ENCODE measurements at places on chromosomes 2 and 18.
A peak's percentile ranks its signal among the peaks of the same experiment; 100 is the strongest.

DNA sequence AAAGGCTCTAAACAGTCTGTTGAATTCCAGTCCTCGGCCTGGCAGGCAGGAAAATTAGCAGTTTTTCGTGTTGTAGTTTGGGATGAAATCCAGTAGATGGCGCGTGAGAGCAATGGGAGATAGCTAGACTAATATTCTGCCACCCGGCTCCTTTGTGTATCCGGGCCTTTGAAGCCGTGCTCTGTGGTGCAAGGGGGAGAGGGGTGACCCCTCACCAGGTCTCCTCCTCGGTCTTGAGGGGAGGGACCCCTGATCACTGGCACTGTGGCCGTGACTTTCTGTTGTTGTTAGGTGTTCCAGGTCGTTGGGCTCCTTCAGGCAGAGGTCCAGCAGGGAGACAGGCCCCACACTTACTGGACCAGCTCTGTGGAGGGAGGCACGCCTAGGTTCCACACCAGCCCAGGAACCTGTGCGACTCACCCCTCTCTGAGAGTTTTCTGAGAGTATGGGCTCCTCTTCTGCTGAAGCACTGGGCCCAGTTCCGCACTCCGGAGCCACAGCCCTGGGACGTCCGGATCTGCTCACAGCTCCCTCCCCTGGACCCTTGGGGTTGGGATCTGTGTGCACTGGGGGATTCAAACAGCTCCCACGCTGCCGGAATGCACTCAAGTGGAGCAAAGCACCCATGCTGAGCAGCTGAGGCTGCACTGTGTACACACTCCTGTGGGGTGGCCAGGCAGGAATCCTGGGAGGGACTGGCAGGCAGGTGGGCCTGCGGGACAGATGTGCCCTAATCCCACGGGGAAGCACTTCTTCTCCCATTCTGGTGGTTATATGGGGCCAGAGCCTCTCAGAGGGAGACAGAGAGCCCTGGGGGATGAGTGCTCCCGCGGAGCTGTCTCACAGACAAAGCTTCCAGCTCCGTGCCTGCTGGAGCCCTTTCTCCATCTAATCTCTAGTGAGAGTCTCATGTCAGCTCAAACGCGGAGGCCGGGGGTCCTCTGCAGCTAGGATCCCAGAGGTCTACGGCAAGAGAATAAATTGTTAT lies 8.8 kb downstream of the GKN2 start:
- DNase-seq = peak; percentile 76

- DNase-seq = no peak
These were observed 127.8 kb downstream of the CCBE1 start for GRCh38 chr18:59569390-59569791.

GRCh38 chr2:45093181-45093580 lies 83.9 kb upstream of the SIX2 start:
- no peak for DNase-seq

DNA sequence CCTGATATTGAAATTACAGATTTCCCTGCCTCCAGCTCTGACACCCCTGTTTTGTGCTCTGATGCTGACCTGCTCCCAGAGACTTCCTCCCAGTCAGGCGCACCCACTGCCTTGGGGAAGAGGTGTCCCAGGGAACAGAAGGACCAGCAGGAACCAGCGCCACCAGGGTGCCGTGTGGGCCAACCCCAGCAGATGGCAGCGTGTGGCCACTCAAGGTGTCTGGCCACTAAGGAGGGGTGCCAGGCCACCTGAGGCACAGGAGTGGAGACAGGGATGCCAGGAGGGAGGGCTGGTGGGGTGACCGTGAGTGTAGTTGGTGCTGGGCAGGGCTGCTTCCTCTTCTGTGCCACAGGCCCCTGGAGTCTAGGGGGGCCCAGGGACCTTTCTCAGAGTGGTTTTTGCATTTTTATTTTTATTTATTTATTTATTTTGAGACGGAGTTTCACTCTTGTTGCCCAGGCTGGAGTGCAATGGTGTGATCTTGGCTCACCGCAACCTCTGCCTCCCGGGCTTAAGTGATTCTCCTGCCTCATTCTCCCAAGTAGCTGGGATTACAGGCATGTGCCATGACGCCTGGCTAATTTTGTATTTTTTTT lies 56.0 kb downstream of the TEX44 start:
- peak; percentile 67 for DNase-seq

GRCh38 chr2:129768036-129768386 lies 211.5 kb upstream of the RAB6C start:
- DNase-seq = no peak

DNA sequence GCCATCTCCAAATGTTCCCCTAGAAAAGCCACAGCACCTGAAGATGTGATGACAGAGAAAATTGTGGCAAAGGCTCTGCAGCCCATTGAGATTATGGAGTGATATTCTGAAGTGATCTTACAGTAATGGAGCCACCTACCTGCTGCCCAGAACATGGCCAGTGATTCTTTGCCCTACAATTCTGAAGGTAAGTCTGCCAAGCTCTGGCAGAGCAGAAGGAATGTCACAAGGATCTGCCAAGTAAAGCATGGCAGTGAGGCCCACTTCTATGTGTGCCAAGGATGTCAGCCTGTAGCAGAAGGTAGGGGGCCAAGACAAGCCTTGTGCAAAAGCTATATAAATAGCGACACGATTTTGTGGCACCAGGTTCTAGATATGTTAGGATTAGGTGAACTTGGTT lies 155.1 kb downstream of the RND3 start:
- peak; percentile 34 for DNase-seq

DNA sequence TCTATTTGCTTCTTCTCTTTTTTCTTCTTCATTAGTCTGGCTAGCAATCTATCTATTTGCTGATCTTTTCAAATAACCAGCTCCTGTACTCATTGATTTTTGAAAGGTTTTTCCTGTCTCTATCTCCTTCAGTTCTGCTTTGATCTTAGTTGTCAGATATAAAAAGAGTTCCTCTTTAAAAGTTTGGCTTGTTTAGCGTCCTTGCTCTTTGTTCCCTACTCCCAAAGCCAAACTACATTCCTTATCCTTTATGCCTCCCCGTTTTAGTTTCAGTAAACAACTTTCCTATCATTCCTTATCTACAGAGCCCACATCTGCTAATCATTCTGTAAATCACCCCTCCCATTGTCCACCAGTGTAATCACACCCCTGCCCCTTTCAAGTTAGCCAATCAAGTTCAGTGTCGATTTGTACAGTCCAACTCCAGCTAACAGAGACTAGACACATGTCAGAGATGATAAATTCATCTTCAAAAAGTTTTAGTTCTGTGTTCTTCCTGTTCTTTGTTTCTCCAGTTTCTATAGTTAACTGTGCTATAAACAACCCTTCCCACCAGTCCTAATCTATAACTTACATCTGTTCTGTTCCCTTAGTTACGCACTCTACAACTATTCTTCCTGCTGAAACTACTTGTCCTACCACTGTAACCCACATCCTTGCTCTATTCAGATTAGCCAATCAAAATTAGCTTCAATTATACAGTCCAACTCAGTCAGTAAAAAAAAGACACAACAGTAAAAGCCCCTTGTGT lies 44.4 kb downstream of the TFPI start:
- no peak for DNase-seq

GRCh38 chr18:39350945-39351344 lies 1785.3 kb upstream of the CELF4 start:
- DNase-seq = no peak

DNA sequence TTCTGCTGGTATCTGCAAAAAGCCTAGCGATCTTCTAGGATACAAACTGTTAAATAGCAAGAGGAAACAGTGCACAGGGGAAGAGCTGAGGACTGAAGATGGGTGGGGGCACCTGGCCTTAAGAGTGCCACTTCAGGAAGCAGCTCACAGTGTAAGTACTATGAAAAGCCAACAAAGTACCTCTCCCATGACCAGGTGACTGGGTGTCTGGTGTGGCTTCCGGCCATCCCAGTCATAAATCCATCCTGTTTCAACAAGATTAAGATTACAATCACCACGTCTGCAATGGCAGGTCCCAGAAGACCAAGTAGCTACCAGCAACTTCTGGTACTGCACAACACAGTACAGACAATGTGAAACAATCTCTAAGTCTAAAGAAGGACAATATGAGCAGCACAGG lies 15.9 kb downstream of the ERFE start:
- DNase-seq = no peak

DNA sequence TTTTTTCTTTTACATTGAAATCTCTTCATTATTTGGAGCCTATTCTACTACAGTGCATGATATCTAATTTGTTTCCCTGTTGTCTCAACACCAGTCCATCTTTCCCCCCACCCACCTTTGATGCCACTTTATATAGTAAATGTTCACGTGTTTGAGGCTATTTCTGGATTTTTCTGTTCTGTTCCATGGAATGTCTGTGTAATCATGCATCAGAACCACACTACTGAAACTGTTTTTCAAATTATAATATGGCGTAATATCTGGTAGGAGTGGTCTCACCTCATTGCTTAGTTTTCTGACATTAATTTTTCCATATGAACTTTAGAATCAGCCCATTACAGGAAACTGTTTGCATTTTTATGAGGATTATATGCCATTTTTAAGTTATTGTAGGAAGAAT lies 19.1 kb upstream of the NARS1 start:
- no peak for DNase-seq

GRCh38 chr2:88247531-88247930 lies 77.4 kb downstream of the THNSL2 start:
- DNase-seq = no peak

GRCh38 chr2:104465981-104466380 lies 387.9 kb upstream of the POU3F3 start:
- DNase-seq = no peak

DNA sequence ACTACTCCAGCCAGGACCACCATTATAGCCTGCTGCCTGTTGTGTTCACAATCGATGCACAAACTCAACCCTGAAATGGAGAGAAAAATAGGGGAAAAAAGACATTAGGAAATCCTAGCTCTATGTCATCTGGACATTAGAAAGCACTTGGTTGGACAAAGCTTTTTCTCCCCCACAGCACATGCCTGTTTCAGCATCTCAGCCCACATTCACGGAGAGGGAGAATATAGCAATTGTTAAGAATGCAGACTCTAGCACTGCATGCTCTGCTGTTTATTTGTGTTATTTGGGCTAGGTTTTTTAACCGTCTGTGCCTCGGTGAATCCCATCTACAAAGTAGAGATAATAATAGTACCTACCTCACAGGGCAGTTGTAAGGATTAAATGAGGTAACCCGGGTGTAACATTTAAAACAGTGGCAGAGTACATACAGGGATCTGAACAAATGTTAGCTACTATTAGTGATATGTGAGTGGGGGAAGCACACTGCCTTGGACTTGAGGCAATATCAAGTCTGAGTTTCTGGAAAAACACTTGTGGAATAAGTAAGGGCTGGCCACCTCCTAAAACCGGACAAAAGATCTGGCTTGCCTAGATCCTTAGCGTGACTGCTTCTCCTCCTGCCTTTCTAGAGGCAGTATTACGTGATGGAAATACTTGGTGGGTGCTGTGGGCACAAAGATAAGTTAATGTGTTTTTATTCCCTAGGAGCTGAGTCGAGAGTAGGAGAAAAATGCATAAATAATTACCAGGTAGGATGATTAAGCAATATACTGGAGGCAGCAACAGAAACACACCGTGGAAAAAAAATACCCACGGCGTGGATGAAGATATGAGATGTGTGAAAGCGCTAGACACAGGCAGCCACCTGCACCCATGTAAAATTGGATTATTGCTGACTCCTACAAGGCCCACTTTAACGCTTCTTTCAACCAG lies 1.0 kb upstream of the PPP1CB start:
- DNase-seq = peak; percentile 43

GRCh38 chr2:169259402-169259801 lies 102.9 kb downstream of the LRP2 start:
- no peak for DNase-seq

DNA sequence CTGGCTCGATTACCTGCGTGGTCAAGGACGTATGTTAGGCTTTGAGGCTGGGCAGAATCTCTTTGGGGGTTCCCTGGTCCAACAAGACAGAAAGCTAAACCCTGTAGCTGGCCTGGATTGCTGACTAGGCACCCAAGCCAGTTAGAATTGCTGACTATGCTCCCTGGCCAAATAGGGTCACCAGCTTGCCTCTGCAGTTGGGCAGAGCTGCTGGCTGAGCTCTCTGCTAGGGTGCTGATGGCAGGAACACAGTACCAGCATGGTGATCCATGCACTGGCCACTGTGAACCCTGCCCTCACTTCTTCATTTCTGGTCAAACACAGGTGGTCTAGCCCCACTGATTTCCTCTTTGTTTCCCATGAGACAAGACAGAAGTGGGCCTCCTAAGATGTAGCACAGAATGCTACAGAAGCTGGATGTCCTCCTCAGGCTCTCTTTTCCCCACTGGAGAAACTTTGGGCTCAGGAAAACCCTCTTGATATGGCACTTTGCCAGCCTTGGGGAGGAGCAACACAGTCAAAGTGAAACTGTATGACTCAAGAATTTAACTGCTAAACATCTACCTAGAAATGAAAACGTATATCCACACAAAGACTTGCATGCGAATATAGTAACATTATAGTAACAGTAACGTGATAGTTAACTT lies 20.8 kb downstream of the SP140L start:
- no peak for DNase-seq

DNA sequence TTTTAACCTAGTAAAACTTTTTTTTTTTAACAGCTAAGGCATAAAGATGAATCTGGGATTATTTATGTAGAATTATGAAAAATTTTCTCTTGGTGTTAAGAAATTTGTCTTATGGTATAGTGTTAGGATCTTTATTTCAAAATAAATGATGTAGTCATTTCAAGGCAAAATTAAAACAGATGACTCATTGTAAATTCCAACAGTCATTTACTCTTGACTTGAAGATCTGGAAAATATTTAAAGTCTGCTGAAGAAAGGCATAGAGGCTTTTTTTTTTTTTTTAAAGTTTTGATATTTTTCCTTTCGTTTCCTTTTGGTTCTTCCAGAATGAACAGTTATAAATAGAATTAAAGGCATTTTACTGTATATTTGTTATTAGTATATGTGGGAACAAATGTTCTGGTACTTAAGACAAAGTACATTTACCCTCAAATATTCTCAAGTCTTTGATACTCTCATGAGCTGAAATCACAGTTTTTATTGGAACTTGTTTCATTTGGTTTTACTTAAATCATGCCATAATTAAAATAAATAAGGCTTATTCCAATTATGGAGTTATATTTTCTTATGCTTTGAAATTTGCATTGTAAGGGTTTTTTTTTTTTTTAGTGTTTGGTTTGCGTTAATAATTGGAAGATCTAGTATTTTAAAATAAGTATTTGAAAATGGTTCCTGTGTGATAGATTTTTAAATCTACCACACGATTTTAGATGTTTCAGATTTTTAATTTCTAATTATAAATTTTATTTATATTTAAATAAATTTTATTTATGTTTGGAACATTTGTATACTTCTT lies 29.9 kb downstream of the GLS start:
- no peak for DNase-seq

DNA sequence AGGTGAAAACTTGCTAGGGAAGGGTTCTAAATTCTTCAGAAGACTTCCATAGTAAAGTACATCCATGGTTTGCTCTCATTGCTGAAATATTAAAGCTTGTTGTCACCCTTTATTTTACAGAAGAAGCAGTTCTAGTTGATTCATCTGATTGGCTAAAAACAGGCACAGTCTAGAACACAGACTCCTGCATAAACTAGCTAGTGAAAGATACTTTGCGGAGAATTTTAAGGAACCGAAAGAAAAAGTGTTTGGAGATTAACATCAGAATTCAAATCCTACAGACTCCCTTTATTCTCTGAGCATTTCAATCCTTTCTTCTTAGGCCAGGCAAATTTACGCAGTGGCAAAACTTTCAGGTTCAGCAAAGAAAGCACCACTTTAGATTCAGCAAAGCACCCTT lies 1076.5 kb upstream of the ZEB2 start:
- DNase-seq = no peak

GRCh38 chr18:38957736-38958135 lies 1392.1 kb upstream of the CELF4 start:
- DNase-seq = no peak

- DNase-seq = no peak
These were observed 39.5 kb downstream of the CERS6 start for GRCh38 chr2:168495524-168495923.
